ENCODE measurements at places on chromosomes 12 and 14.

DNA sequence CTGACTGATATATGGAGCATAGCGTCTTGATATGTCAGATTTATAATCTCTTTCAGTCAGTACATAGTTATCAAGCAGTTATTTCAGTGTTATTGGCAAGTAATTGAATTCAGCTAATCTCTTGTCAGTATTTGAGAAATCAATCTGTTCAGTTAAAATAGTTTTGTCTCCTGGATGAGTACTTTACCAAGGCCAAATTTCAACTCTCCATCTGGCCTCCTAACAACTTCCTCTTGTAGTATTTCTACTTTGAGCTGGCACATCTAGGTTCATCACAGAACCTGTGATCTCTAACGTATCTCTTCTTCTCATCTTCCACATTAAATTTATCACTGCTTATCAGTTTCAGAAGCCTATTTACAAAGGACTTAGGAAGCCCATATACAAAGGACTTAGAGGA is 690.5 kb downstream of the C12orf50 start:
- no peak for DNase-seq

DNA sequence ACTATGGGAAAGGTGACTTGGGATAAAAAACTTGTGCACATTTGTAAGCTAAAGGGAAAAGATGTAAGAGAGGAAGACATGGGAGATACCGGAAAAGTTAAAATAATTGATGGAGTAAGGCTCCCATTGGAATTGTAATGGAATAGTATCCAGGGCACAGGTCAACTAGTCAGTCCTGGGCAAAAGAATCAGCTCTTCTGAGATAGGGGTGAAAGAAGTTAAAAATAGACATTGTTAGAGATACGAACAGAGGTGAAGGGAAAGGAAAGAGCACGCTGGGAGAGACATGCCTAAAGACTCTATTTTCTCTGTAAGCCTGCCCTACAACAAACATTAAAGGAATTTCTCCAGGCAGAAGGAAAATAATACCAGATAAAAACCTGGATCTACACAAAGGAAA is 101.6 kb downstream of the SLC41A2 start:
- no peak for DNase-seq

DNA sequence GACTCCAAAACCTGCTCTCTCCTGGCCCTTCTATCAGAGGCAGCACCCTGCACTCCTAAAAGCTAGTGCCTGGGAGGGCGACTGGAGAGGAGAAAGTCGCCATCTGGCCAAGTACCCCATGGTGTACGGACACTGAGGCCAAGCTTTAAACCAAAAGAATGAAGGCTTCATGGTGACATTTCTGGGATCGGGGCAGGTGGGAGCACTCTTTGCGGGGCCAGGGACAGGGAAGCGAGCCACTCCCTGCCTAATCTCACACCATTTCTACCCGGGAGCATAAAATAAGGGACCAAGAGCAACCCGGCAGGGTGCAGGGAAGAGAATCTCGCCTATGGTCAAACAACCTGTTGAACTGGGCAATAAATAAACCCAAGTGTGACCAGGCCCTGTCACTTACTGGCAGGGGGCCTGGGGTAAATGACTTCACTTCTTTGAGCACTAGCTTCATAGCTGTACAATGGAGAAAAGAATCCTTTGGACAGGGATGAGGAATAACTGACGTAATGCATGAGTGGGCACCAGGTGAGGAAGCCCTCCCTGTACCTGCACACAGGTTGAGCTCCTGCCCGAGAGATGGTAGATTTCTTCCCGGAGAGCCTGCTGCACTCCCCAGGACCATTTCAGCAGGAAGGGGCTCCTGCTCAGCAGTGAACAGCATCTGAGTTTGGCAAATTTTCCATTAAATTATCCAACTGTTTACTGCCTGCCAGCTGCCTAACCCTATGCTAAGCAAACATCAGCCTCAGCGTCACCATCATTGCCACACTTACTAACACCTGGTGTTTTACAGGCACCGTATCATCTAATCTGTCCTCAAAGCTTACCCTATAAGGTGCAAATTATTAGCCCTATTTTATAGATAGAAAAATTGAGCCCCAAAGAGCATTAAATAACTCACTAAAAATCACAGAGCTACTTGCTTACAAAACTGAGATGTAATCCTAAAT is 2.0 kb downstream of the SERPINA1 start:
- DNase-seq = no peak

DNA sequence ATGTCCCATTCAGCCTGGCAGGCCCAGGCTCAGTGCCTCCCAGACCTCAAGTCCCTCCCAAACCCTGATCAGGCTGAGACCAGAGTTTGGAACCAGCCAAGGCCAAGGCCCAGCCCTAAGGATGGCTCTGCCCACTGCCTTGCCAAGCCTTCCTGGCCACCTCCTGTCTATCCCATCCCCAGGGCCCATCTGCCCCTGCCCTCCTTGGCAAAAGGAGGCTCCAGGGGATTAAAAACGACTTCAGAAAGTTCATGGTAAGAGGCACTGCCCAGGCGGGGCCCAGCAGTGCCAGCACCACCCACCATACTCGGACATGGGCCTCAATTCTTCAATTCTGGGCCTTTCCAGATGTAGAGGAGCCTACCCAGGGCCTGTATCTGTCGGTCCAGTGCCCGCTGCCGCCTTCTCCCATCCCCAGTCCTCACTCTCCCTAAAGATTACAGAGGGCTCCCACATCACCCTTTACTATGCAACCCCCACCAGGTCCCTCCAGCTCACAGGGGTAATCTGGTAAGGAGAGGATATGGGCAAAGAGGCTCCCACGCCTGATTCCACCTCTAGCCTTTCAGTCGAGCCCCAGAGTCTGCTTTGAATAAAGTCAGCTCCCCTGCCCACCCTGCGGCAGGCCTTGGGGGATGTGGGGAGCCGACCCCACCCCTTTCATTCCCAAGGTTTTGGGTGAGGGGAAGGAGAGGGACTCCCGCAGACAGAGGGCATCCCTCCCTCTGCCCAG is 932 bp downstream of the ADCY6 start:
- no peak for DNase-seq

Data from fibroblast of skin of back (primary cell).